Aorta (tissue), 5 donors: ENCODE measurements at places on chromosomes 2 and 18. TPM values are rescaled to one million over a fixed set of nuclear protein-coding genes. Genes with fewer than 3 reads are reported as not detected.

DNA sequence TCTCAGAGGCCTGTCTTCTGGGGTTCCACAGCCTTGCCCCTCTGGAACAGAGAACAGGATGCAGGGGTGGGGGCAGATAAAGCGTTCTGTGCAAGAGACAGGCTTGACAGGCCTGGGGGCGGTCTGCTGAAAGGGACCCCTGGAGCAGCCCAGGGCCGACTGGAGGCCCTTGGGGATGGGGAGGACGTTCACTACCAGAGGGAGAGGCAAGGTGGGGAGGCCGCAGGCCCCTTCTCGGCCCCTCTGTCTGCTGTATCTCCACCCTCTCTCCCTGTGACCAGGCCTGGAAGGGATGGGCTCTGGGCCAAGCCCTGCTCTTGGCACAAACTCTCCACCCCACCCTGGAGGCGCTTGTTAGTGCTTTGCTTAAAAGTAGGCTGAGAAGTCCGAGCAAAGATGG, 27.3 kb upstream of the INHBB start:
- no peak for DNase-seq

- no peak for DNase-seq
Observed at GRCh38 chr18:24111936-24112335, 26.9 kb upstream of the CABYR start.

DNA sequence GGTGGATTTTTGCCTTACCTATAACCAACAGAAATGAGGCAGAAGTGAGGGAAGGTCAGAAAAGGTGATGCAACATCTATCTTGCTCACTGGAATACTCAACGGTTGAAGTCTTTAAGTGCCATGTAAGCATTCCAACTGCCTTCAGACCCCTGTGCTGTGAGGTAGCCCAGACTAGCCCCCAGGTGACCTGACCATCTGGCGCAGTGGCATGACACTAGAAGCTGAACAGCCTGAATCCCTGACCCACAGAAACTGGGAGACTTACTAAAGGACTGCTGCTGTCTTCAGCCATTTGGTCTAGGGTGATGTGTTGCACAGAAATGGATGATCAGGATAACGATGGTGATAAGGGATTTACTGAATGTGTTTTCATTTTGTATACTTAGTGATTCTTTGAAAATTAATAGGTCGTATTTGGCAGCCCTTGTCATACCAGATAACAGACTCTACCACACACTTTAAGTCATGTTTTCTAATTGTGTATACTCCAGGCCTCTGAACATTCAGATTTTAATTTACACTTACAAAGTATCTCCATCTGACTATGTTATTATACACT, 161.5 kb downstream of the STK39 start:
- DNase-seq = no peak

DNA sequence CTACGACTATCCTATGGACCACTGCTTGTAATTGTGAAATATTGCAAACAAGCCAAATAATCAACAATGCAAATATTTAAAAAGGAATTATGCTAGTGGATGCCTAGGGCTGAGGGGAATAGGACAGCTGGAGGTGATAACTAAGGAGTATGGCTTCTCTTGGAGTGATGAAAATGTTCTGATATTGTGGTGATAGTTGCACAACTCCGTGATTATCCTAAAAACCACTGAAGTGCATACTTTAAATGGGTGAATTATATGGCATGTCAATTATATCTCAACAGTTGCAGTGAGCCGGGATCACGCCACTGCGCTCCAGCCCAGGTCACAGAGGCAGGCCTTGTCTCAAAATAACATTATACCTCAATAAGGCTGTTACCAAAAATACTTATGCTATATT, 125.1 kb upstream of the SH3BP4 start:
- no peak for DNase-seq

DNA sequence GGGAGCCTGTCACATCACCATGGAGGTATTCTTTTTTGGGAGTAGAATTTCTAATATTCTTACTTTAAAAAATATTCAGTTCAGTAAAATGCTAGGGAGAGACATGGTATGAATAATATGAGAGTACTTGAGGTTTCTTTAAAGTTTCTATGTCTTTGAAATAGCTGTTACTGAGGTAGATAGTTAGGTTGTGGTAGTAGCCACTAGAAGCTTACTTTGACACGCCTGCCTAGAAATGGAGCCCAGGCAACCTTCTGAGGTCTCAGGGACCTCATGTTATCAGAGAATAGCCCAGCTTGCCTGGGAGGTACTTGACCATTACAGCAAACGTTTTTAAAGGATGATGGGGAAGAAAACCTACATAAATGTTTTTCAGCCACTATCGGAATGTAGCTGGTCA, 131.2 kb downstream of the AGPS start:
- DNase-seq = no peak

- peak; percentile 79 for DNase-seq
Observed at GRCh38 chr2:112627060-112628040, 18.4 kb upstream of the SLC20A1 start.

GRCh38 chr2:161163440-161163839, 3.2 kb downstream of the TANK start:
- DNase-seq = no peak

DNA sequence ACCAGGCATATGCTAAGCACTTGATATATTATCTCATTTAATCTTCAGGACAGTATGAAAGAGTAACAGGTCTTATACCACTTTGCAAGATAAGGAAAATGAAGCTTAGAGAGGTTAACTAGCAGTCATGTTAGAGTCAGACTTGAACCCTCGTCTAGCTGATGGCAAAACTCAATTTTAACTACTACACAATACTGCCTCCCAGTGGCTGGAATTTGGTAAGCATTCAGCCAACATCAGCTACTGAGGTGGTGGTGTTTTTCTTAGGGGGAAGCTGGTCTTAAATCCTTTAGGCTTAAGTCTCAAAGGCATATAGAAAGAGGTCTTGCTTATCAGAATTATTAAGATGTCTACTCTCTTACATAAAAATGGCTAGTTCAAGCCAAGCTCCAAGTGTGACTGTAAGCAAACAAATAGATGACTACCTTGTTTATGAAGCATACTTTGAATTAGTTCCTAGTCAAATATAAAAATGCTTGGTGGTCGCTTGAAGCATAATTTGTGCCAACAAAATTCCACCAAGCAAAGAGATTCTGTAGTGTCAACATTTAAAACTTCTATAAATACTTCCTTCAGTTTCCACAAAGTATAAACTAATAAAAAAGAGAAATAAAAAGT, 325.4 kb upstream of the FIGN start:
- no peak for DNase-seq

DNA sequence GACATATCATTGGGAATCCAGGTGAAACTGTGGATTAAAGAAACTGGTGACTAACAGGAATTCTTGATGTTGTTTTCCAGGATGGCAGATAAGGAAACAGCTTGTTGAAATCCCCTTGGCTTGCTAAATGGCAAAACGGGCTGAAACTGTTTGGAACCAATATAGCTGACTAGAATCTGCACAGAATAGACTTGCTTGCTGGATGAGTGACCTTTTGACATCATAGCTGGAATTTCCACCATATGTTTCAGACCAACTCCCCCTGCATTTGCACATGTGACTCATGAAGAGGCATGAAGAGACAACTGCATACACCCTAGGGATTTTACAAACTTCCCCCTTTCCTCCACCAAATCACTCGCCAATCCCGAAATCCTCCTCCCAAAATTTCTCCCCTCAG, 87.7 kb upstream of the LYPD1 start:
- DNase-seq = no peak

- no peak for DNase-seq
Observed at GRCh38 chr2:207385076-207385475, 144.7 kb upstream of the CREB1 start.

GRCh38 chr2:37739153-37739552, 67.7 kb upstream of the CDC42EP3 start:
- DNase-seq = no peak

DNA sequence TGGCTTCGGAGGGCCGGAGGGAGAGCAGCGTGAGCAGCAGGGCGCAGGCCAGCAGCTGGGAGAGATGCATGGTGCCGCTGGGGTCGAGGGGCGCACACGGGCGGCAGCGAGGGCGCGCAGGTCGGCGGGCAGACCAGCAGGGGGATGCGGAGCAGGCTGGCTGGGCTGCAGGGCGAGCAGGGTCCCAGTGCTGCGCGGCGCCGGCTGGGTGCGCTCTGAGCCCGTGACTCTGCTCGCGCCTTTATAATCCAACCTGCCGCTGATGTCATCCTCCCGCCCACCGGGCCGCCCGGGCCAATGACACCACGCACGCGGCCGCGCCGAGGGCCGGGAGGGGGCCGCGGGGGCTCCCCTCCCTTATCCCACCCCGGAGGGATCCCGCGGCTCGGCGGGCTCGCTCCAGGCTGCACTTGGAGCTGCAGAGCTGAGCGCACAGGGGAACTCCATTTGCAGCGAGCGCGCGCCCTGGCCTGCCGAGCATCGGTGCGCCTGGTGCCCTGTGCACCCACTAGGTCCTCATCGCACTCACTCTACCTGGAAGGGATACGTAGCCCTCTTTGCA, at the start of gene NPPC:
Gene NPPC, minus strand, starts transcription at position 217 of the 562 bp plus-strand sequence. Its CDS starts 147 bp downstream, at position 70.
- peak; percentile 75 for DNase-seq

DNA sequence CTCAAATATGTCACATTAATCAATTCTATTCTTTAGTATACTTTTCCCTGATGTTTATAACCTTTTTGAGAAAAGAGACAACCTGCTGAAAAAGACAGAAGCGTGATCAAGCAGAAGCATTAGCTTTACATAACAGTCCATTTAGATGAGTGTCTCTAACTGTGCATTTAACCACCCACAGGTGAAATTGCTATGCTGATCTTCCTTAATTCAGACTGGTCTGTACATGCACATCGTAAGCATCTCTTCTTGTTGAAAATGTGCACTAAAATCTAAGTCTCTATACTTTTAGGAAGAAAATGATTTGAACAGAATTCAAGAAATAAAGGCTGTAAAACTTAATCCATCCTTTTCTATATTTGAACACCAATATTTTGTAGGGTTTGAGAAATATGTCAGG, 794.4 kb upstream of the FSHR start:
- no peak for DNase-seq

GRCh38 chr2:26202981-26203490, 30.1 kb downstream of the GAREM2 start:
- no peak for DNase-seq

DNA sequence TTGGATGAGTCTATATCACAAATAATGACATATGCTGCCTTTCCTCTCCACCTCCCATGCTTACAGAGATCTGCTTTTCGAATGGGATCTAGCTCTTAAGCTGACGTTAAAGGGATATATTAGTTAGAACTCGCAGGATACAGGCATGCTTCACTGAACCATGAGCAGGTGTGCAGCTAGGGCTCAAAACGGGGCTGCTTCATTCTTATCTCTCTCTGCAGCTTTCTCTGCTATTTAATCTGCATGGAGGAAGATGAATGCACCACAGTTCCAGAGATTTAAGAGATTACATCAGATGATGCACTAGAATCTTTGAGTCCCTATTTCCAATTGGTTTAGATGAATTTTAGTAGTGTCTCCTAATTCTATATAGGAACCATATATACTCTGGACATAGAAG, 327.0 kb downstream of the RAD51AP2 start:
- DNase-seq = no peak

- DNase-seq = peak; percentile 80
Observed at GRCh38 chr2:189210250-189211087, 30.9 kb upstream of the COL5A2 start.

DNA sequence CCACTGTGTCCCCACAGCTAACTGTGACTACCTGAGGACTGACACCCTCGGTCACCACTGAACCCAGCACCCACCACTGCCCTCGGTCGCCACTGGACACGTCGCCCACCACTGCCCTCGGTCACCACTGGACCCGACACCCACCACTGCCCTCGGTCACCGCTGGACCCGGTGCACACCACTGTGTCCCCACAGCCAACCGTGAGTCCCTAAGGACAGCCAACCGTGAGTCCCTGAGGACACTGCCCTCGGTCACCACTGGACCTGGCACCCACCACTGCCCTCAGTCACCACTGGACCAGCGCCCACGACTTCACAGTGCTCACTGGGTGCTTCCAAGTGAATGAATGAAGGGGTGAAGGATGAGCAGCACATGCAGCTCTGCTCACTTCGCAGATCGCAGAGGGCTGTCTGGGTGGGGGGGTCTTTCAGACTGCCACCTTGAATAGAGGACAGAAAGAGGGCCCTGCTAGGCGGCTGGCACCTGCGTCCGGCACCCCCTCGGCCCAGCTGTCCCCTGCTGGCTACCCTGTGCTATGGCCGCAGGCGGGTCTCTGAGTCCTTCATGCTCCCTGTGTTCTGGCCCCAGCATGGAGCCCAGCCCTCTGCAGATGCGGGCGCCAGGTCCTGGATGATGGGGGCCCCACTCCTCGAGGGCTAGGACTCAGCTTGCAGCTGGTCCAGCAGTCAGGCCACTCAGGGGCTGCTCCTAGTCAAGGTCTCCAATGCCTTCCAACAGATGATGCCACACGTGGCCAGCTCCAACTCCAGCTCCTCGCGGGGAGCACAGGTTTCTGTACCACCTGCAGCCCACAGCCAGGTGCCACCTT, 51.4 kb upstream of the GPC1 start:
- peak; percentile 57 for DNase-seq

GRCh38 chr2:15278296-15278695, 282.8 kb downstream of the NBAS start:
- no peak for DNase-seq

- peak; percentile 63 for DNase-seq
Observed at GRCh38 chr2:239775623-239776435, 249.3 kb downstream of the NDUFA10 start.

DNA sequence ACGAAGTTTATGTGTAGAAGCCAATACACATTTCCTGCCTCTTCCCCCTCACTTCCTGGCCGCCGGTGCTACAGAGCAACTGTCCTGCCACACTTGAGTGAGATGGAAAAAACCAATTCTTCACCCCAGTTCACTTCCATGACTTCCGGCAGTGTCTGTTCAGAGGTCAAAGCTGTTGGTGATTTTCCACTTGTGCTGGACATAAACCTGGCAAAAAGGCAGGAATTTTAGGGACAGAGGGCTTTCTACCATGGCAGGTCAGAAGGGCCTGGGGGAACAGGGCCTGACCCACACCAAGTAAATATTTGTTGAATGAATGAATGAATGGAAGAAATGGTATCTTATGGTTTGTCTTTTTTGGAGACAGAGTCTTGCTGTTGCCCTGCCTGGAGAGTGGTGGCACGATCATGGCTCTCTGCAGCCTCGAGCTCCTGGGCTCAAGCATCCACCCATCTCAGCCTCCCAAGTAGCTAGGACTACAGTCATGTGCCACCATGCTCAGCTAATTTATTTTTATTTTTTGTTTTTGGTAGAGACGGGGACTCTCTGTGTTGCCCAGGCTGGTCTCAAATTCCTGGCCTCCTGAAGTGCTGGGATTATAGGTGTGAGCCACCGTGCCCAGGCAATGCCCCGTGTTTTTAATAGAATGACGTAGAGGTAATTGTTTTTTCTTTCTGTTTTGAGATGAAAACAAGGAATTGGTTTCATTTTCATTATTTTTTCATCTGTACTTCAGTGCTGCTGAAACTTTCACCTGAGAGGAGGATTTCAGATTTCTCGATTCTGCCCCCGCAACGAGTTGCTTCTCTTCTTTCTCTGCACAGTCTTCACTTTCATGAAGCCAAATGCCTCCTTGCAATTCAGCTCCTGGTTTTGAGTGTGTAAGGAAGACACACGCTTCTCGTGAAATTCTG, 48.0 kb upstream of the LPIN2 start:
- no peak for DNase-seq

GRCh38 chr18:53489266-53489665, 735.2 kb downstream of the MBD2 start:
- no peak for DNase-seq

The TUBA4B gene
- not detected for total RNA-seq

The FSHR gene
- total RNA-seq = not detected

The FAM98A gene
- total RNA-seq = 57.2 TPM

The B3GNT7 gene
- total RNA-seq = 6.7 TPM

The MYO5B gene
- 4.5 TPM for total RNA-seq
